ENCODE measurements at places on chromosomes 7 and 10. TPM values are rescaled to one million over a fixed set of nuclear protein-coding genes. Genes with fewer than 3 reads are reported as not detected.

DNA sequence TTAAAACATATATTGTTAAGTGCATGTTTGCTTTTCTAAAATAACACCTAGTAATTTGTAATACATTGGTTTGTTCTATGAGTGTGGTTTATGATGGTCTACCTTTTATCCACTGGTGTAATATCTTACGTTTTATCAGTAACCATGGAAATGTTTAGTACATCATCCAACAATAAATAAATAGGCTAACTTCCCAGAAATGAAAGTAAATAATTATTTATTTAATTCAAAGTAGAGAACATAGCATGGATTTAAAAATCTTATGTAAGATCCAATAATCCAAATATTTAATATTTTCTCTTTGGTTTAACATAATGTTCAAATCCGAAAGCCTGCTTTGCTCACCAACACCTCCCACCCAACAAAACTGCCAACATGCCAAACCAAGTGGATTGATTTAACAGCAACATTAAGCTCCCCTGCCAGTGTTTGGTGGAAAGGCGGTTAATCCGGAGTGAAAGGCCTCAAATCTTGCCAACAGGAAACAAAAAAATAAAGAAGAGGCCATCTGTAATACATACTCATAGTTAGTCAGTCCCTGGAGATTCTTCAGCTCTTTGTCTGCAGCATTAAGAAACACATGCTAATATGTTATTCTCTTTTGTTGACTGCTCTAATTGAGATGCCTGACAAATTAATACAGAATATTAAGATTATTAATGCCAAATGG is 897.8 kb downstream of the CNTNAP2 start:
- H3K4me3 ChIP-seq, result no peak overlapping the region
- DNase-seq, result no peak
- no peaks in the 10 kb centered on the region for H3K36me3 ChIP-seq
- no peaks in the 10 kb centered on the region for H3K4me1 ChIP-seq

CDC14C gene
- not detected for total RNA-seq

DNA sequence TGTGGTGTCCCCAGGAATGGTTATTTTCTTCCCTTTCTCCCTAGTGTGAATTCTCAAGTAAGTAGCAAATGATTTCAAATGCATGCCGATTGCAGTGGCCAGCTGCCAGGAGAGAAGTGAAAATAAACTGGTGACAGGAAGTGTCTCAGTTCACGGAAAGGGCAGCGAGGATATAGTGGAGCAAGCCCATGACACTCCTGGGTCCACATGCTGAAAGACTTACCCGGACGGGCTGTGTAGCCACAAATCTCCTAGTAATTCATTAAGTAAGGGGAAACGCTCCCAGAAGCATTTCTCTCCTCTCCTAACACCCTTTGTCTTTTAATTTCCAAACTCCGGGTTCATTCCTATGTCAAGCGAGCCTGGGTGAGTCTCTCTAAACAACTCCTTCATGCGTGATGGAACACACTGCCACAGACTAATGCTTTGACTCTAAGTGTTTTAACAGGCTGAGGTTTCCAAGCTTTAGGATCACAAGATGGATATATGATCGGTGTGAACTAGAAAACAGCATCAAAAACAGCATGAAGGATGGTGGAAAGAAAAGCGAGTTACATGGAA is 125.6 kb downstream of the CYP26A1 start:
- no peak overlapping the region for H3K4me3 ChIP-seq
- no peak for DNase-seq
- H3K4me1 ChIP-seq, result no peaks in the 10 kb centered on the region
- no peaks in the 10 kb centered on the region for H3K27me3 ChIP-seq

DNA sequence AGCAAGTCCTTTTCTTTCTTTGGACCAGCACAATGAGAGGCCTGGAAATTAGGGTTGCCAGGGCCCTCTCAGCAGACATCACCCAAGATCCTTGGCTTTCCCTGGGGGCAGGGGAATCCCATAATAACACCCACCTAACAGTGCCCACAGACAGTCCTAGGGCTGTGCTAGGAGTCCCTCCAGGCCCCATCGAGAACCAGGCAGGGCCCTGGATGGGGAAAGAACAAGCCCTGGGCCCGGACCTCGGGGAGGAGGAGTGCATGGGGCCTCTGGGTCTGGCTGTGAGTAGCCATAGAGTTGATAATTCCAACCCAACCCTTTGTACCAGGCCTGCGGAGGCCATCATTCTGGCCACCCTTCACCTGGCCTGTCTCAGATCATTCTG is 201.2 kb upstream of the ZMIZ1 start:
- no peaks in the 10 kb centered on the region for H3K36me3 ChIP-seq
- DNase-seq, result no peak
- no peak overlapping the region for H3K4me3 ChIP-seq

GRCh38 chr10:7857262-7857661 is 39.0 kb downstream of the TAF3 start:
- H3K36me3 ChIP-seq, result no peaks in the 10 kb centered on the region
- H3K4me1 ChIP-seq, result no peaks in the 10 kb centered on the region
- no peak overlapping the region for H3K27ac ChIP-seq
- H3K27me3 ChIP-seq, result no peaks in the 10 kb centered on the region
- DNase-seq, result no peak

- H3K4me3 ChIP-seq, result no peak overlapping the region
- H3K27me3 ChIP-seq, result no peaks in the 10 kb centered on the region
- no peaks in the 10 kb centered on the region for H3K36me3 ChIP-seq
- no peak overlapping the region for H3K27ac ChIP-seq
- no peak for DNase-seq
- H3K4me1 ChIP-seq, result no peaks in the 10 kb centered on the region
Measured at GRCh38 chr7:30647589-30648364, 34.5 kb downstream of the CRHR2 start.

MYO3A gene
- total RNA-seq, result not detected

TMEM236 gene
- 0.16 TPM for total RNA-seq

FAM241B gene
- 1.1 TPM for total RNA-seq

DNA sequence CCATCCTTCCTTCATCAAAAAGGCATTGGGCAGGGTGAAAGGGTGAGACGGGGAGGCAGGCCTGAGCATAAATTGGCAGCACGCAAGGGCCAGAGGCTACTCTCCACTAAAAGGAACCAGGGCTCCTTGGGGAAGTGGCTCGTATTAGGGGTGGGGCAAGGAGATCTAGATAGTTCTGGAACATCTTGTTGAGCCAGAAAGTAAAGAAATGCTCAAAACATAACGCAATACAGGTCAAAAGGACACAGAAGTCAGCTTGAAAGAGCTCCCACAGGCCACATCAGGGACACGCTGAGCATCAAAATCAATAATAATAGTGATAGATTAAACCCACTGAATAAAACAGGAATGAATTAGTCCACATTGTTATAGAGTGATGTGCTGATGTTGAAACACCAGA is 203.1 kb downstream of the ELMO1 start:
- no peak for DNase-seq
- H3K4me1 ChIP-seq, result no peaks in the 10 kb centered on the region
- H3K4me3 ChIP-seq, result no peak overlapping the region
- no peaks in the 10 kb centered on the region for H3K27me3 ChIP-seq

DNA sequence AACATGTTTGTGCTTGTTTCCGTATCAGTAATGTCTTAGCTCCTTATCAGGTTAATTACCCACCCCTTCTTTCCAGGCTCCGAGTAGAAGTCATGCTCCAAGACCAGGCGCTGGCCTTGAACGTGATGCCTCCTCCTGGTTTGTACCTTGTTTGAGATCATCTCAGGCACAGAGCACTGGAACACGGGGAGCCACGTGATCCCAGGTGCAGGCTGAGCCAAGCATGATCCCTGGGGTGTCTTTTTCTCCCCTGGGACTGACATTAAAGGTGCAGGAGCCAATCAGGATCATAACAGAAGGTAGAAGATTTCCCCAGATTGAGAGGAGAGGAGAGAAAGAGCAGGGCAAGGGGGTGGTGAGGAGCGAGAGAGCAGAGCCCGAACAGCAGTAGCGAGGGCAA is 626.1 kb upstream of the GALNT17 start:
- no peaks in the 10 kb centered on the region for H3K4me1 ChIP-seq
- no peaks in the 10 kb centered on the region for H3K27me3 ChIP-seq
- H3K27ac ChIP-seq, result no peak overlapping the region
- H3K36me3 ChIP-seq, result no peaks in the 10 kb centered on the region

- H3K36me3 ChIP-seq, result no peaks in the 10 kb centered on the region
- no peak overlapping the region for H3K4me3 ChIP-seq
- DNase-seq, result no peak
- H3K27me3 ChIP-seq, result no peaks in the 10 kb centered on the region
Measured at GRCh38 chr10:88944813-88945212, 7.8 kb downstream of the ACTA2 start.

IKZF1 gene
- total RNA-seq, result 391 TPM

DNA sequence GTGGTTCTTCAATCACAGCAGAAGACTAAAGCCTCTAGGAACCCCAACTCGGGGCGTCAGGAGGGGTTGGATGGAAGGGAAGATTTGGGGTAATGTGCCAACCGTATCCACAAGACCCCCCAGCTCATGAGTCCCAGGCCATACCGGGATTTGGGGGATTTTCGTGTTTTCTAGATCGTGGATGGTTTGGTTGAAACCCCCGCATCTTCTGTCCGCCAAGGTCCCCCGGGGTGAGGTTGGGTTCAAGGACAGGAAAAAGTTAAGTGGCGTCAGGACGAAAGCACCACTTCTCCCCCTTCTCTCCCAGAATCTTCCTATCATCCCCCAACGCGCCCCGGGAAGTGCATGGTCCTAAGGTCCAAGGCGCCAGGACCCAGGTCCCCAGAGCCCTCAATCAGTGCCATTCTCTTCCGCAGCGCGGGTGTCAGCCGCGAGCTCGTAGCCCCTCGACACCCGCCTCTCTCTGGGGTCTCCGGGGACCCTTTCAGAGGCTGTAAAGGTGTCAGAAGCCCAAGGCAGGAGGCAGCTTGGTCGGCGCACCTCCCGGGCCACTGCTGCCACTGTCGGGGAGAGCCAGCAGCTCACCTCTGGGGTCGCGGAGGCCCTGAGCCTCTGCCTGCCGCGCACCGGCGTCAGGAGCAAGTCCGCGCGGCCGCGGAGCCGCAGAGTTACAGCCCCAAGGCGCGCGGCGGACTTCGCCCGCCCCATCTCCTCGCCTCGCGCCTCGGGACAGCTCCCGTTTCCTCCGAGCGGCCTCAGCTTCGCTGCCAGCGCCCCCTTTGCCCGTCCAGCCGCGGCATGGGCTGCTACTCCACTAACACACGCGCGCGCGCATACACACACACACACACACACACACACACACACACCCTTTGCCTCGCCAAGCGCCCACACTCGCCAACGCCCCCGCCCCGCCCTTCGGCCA is 1.5 kb downstream of the MKX start:
- no peaks in the 10 kb centered on the region for H3K36me3 ChIP-seq
- no peak overlapping the region for H3K4me3 ChIP-seq
- H3K27me3 ChIP-seq, result peaks cover 51% of the 10 kb centered on the region

- no peak for DNase-seq
- H3K27me3 ChIP-seq, result no peaks in the 10 kb centered on the region
- peaks cover 9% of the 10 kb centered on the region for H3K4me1 ChIP-seq
Measured at GRCh38 chr7:105920766-105921165, 42.3 kb upstream of the CDHR3 start.

GRCh38 chr7:95303013-95303905 is 21.1 kb downstream of the PON1 start:
- H3K36me3 ChIP-seq, result no peaks in the 10 kb centered on the region
- no peaks in the 10 kb centered on the region for H3K27me3 ChIP-seq
- no peak overlapping the region for H3K4me3 ChIP-seq
- no peaks in the 10 kb centered on the region for H3K4me1 ChIP-seq
- H3K27ac ChIP-seq, result no peak overlapping the region

- H3K27me3 ChIP-seq, result peaks cover 25% of the 10 kb centered on the region
- H3K4me1 ChIP-seq, result peaks cover 23% of the 10 kb centered on the region
- H3K36me3 ChIP-seq, result no peaks in the 10 kb centered on the region
- no peak overlapping the region for H3K4me3 ChIP-seq
Measured at GRCh38 chr7:27143950-27144780, 684 bp upstream of the HOXA5 start.

DNA sequence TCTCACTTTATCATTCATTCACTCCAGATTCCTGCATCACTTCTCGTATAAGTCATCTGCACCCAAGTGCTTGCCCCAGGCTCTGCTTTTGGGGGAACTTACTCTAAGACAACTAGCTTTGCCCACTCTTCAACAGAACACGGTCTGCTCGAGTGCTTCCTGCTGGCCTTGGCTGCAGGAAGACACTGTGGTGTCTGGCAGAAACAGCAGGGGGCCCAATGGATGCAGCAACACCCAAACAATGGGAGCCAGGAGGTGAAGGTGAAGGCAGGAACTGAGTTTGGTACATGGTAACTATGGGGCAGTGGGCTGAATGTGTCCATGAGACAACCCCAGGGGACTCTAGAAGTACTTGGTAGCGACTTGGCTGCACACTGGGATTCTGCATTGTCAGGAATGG is 344.0 kb downstream of the REEP3 start:
- H3K4me1 ChIP-seq, result no peaks in the 10 kb centered on the region
- DNase-seq, result no peak
- H3K27me3 ChIP-seq, result peaks cover 6% of the 10 kb centered on the region

- no peaks in the 10 kb centered on the region for H3K4me1 ChIP-seq
- H3K27ac ChIP-seq, result no peak overlapping the region
- no peaks in the 10 kb centered on the region for H3K27me3 ChIP-seq
- no peak for DNase-seq
- H3K36me3 ChIP-seq, result no peaks in the 10 kb centered on the region
Measured at GRCh38 chr7:141709749-141710148, 1.6 kb downstream of the WEE2 start.

- H3K4me1 ChIP-seq, result no peaks in the 10 kb centered on the region
- H3K4me3 ChIP-seq, result no peak overlapping the region
- H3K27ac ChIP-seq, result no peak overlapping the region
- no peaks in the 10 kb centered on the region for H3K36me3 ChIP-seq
- no peaks in the 10 kb centered on the region for H3K27me3 ChIP-seq
Measured at GRCh38 chr7:32206488-32206887, 136.3 kb upstream of the PDE1C start.

DNA sequence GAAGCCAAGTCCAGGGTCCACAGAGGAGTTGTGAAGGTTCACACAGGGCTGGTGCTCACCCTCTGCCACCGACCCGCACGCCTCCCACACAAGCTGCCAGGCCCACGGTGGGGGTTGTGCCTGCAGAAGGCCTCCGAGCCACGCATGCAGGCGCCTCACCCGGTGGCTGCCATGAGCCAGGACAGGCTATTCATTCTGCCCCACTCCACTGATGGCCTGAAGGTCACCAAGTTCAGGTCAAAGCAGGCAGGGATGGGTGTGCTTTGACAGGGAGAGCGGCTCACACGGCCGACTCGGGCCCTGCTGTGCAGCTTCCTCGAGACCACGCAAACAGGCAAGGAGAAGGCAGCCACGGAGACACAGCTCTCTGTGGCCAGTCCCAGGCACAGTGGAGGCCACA is 143.9 kb downstream of the MAD1L1 start:
- DNase-seq, result no peak
- no peak overlapping the region for H3K27ac ChIP-seq
- H3K4me1 ChIP-seq, result peaks cover 25% of the 10 kb centered on the region

INPP5A gene
- total RNA-seq, result 38.6 TPM

- H3K4me3 ChIP-seq, result no peak overlapping the region
- H3K27ac ChIP-seq, result no peak overlapping the region
- H3K36me3 ChIP-seq, result no peaks in the 10 kb centered on the region
- no peaks in the 10 kb centered on the region for H3K4me1 ChIP-seq
- no peaks in the 10 kb centered on the region for H3K27me3 ChIP-seq
Measured at GRCh38 chr10:78523453-78523852, 489.8 kb downstream of the RPS24 start.

Measured in natural killer cell (primary cell).